Large intestine (tissue), 12 donors: ENCODE measurements at places on chromosomes 12 and 14.

DNA sequence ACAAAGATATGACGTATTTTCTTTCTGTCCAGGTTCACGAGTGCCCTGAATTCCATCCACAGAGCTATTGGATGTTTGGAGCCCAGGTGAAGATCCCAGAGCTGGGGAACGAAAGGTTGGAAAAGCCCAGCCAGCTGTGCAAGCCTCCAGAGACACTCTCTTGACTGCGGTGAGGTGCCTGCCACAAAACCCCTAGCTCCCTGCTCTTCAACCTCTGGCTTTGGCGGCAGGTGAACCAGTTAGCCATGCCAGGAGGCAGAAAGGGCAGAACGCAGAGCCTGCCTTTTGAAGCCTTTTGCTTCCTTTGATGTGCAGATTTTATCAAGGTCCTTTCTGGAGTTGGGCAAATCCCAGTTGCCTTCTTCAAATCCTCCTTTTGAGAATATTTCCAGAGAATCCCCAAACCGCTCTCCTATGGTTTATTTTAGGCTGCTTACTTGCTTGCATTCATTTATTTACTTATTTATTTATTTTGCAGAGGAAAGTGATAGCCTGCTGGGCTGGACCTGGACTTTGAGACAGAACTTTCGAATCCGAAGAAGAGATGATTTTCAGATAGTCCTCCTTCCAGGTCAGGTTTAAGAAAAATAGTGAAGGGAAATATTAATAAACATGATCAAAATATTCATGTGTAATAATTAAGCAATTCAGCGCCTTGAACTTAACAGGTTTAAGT lies 411.2 kb upstream of the TBX3 start:
- no peak for DNase-seq

- peak; percentile 56 for DNase-seq
These were observed 57.9 kb downstream of the ANO6 start for GRCh38 chr12:45273717-45274271.

DNA sequence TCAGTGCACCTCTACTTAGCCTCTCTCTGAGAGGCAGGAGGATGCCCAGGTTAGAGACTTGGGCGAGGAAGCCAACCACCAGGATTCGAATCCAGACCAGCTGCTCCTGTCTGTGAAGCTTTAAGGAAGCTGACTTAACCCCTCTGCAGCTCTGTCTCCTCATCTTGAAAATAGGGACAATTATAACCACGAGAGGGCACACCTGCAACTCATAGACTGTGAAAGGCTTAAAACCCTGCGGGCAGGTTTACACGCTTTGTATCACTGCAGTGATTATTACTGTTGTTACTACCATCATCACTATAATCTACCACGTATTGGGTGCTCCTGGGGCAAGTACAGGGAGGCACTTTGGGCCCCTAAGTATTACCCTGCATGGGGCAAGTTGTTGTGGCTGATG lies 379.8 kb downstream of the VRK1 start:
- DNase-seq, result no peak

- no peak for DNase-seq
These were observed 1352.9 kb downstream of the TMEM121 start for GRCh38 chr14:106879241-106879640.

DNA sequence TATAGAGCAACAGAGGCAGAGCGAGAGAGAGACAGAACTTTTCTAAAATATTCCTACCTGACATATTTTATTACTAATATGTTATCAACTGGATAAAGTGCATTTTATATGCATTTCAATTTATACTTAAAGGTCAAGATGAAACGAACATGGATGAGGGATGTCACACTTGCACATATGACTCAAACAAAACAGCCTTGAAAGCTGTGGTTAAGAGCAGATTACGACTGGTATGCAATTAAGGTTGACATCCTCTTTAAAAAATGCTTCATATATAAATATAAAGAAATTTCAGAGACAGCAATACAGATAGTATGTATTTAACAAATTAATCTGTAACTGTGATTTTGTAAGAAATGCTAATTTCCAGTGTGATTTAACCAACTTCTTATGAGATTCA lies 52.5 kb downstream of the LMO3 start:
- DNase-seq, result no peak
